ENCODE measurements at places on chromosomes 11 and 22.

DNA sequence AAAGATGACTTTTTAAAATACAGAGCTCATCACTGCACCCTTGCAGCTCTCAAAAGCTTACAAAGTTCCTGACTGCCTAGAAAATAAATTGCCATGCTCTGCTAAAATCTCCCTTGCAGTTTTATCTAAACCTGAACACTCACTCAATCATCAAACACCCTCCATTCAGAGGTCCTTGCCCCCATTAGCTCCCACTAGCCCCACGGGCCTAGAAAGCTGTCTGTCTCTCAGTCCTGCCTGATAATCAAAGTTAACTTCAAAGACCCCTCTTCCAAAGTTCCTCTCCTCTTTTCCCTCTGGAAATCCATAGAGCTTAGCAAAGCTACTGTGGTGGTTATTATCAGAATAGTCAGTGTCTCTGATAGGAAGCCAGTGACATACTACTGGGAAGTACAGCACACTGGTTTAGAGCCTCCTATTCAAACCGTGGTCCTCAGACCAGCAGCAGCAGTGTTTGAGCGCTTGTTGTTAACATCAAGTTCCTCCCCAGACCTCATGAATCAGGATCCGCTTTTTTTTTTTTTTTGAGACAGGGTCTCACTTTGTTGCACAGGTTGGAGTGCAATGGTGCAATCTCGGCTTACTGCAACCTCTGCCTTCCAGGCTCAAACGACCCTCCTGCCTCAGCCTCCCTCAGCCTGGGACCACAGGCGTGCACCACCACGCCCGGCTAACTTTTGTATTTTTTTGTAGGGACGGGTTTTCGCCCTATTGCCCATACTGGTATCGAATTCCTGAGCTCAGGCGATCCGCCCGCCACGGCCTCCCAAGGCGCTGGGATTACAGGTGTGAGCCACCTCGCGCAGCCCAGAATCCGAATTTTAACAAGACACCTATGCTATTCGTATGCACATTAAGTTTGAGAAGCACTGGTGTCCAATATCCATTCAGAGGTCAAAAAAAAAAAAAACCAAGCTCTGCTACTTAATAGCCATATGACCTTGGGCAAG lies 1.2 kb downstream of the NDUFC2 start:
- DNase-seq = no peak

DNA sequence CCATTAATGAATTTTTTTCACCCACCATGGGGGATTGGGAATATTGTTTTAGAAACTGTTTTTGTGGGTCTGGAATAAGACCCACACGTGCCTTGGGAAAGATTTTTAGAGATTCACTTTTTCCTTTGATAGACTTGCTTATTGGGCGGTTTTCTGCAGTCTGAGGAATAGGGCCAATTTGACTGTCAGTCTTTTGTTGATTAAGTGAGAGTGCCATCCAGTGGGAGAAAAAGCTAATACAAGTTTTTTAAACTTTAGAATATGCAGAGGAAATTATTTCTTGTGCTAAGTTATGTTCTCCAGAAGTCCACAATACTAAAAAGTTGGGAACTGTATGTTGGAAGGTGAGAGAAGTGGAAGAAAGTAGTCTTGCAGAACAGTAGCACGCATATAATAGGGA lies 56.1 kb downstream of the PRMT3 start:
- DNase-seq = no peak

DNA sequence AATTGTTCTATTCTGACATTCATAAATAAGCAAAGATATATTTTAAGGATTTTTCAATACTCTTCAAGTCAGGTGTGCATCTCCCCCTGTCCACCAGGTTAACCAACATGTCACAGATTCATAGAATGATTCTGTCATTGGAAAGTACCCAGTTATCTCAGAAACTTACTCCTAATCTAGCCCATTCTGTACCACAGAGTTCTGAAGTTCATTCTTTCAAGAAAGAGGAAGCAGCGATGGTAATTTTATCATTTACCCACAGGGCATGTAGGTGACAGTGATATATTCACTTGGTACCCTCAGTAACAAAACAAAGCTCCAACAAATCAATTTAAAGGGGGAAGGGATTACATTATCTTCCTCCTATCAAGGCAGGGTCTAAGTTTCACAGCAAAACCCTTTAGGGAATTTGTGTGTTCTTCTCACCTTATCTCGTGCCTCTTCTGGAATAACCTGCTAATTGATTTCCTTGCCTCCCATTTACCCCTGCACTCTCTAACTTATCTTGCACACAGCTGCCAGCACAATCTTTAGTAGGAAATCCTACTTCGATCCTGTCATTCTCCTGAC lies 19.0 kb upstream of the MPPED2 start:
- no peak for DNase-seq

- no peak for DNase-seq
Observed at GRCh38 chr11:64267207-64267945, 16.0 kb downstream of the PLCB3 start.

DNA sequence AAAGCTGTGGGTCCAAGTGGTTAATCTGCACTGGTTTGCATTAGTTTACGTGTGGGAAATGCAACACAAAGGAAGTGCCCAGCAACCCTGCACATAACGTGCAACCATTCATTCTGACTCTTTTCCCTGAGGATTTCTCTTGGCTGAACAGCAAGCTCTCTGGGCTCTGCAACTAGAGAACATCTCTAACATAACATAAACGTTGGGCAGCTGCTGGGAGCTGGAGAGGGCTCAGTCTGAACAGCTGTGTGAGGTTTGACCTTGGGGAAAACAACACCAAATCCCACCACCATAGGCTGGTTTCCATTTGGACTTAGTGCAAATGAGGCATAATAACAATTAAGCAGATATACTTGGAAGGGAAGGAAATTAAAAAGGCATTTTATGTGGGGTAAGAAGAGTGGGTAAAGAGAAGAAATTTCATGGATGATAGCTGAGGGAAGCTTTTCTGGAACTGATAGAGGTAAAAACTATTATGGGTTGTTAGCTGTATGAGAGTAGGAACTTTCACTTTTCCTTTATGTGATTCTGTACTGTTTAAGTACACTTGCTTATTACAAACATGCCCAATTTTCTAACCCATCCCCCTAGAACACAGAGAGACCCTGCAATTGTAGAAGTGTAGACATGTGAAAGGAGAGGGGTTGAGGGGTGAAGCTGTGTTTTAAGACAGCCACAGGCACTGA lies 76.2 kb downstream of the SNX19 start:
- DNase-seq = peak; percentile 32

DNA sequence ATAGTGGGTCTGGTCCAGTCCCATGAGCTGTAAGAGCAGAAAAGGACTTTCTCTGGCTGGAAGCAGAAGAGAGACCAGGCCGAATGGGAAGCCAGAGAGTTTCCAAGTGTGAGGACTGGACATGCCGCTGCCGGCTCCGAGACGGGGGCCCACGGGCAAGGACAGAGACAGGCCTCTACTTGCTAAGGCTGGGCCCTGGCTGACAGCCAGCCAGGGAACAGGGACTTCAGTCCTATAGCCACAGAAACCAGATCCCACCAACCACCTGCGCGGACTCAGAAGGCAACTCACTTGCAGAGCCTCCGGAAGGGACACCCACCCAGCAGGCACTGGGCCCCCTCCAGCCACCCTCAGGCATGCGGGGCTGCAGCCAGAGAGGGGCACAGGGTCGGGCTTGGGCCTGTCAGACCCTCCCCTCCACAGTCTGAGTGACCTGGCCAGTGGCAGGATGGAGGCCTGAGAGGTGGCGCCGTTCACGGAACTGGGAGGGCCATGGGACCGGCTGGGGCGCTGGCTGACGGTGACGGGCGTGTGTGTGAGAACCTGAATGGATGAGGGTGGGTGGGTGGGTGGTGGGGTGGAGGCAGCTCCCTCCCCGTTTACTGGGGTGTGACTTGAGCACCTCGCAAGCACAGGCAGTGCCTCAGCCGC lies 47.8 kb upstream of the A4GALT start:
- DNase-seq = no peak

- no peak for DNase-seq
Observed at GRCh38 chr11:13970986-13971385, 8.5 kb downstream of the SPON1 start.

- DNase-seq = no peak
Observed at GRCh38 chr22:42337356-42337755, 66.9 kb upstream of the TCF20 start.

GRCh38 chr11:995752-996420 lies 40.6 kb downstream of the MUC6 start:
- DNase-seq = no peak

DNA sequence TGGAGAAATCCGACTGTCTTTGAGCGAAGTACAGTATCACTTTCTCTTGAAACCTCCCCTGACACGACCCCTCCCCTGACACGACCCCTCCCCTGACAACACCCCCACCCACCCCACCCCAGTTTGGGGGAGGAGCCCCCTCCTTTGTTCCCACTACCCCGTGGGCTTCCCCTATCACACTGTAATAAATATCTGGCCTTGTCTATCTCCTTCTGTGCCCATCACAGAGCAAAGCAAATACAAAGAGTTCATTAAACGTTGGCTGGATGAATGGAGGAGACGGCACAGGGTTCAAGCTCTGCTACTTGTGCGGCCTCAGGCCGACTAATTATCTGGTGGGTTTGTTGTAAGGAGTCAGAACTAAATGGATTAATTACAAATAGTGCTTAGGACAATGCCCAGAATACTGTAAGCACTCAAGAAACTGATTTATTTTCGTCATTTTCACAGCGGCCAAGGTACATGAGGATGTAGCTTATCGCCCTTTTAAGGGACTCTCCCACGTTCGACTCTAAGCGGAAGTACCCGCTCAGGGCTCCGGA lies 628 bp upstream of the GGA1 start:
- no peak for DNase-seq

DNA sequence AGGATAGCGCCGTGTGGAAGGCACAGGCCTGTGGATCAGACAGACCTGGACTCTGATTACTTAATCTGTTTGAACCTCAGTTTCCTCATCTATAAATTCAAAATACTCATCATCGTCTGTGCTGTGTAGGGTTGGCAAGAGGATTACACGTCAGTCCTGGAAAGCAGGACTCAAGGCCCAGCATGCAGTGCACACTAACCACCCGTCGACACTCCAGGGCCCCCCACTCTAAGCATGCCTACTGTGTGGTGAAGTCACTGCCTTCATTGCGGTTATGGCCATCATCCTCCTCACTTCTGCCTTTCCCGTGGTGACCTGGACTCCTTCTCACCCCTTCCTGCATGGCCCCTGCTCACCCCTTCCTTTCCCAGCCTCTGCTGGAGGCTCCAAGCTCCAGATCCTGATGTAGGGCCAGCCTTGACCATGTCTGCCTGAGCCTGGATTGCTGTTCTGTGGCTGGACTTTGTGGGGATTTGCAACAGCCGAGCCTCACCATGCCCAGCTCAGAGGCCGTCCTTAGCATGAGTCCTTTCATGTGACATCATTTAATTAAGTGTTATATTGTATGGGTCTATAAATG lies 1158.0 kb downstream of the TBC1D22A start:
- no peak for DNase-seq

DNA sequence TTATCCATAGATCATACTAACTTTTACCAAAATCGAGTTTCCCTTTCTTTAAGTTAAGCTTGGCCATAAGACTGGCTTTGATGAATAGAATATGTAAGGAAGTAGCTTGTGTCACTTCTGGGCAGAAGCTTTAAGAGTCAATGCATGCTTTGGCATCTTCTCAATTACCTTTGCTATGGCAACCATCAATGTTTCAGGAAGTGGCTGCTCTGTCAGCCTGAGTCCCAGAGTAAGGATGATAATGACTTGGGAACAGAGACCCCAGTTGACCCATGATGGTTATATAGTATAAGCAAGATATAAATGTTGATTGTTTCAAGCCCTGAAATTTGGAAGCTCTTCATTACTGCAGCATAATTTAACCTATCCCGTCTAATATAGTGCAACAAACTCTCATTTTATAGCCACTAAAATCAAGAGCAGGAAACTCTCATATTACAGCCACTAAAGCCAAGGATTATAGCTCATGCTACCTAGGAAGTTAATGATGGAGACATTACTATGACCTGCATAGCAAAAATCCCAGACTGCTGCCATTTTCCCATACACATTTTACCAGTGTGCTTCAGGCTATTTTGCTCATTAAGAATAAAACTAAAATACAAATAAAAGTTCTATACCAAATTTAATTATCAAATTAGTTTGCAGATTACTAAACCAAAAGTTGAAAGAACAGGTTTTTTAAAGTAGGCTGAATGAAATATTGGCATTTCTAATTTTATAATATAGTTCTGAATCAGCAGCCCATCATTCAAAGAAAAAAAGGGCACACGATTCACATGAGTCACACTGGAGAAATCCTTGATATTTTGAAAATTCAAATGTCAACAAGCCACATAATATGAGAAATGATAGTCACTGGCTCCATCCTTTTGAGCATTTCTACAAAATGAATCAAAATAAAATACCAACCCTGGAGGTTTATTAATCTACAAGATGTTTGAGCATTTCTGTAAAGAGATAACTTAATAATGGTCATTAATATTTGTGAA lies 23.8 kb downstream of the FSHB start:
- DNase-seq = peak; percentile 54
